ENCODE measurements at places on chromosomes 1 and 21.

GRCh38 chr21:27840262-27840661, 873.4 kb upstream of the ADAMTS5 start:
- no peak for DNase-seq

DNA sequence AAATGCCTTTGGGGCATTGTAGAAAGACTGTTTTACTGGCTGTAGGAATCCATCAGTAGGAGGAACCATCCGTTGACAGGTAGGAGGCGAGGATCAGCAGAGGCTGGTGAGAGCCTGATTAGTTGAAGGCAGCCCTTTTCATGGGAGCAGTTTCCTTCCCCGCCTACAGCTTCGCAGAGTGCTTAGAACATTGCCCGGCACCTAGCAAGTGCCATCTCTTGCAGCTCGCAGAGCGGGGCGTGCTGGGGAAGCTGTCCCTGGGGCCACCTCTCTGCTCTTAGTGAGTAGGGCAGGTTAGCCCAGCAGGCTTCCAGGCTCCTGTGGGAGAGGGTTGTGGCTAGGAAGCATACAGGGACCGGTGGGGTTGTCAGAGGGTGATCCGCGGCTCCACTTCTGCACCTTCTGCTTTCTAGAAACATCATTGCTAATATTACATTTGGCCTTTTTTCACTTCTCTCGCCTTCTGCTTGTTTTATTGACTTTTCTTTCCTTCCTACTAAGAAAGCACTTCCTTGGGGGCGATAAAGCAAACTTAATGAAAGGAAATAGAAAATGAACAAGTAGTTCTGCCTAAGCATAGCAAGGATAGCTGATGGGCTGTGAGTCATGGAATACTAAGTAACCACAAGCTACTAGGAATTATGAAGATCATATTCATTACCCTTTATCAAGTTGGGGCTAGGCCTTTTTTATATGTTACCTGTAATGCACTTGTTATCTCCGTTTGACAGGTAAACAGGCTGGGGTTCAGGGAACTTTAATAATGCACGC, 176.7 kb downstream of the GALNT2 start:
- DNase-seq: no peak

GRCh38 chr1:216535059-216535458, 111.8 kb upstream of the USH2A start:
- no peak for DNase-seq

- DNase-seq: no peak
These were observed 106.4 kb downstream of the ZC3H11B start for GRCh38 chr1:219506473-219506899.

GRCh38 chr1:205950826-205951549, 7.7 kb upstream of the SLC26A9 start:
- DNase-seq: no peak

GRCh38 chr1:231428377-231428776, 6.3 kb upstream of the EGLN1 start:
- DNase-seq: no peak

DNA sequence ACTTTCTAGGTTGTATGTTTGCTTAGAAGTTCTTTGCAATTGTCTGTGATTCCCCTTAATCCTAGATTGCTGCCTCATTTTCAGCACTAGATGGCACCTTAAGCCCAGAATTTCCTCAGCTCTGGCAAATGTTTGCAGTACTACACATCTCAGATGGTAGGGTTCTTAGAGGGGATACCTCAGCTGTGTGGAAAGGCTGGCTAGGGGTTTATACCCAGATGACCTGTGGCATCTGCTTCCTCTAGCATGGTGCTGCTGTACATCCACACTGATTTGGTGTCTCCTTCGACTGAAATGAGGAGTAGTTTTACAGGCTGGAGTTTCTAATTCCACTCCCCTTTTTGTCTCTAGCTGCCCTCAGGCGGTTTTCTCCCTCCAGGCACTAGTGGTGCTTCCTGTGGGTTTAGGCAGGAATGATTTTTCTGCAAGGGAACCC, 23.5 kb downstream of the ASB17 start:
- DNase-seq: no peak

DNA sequence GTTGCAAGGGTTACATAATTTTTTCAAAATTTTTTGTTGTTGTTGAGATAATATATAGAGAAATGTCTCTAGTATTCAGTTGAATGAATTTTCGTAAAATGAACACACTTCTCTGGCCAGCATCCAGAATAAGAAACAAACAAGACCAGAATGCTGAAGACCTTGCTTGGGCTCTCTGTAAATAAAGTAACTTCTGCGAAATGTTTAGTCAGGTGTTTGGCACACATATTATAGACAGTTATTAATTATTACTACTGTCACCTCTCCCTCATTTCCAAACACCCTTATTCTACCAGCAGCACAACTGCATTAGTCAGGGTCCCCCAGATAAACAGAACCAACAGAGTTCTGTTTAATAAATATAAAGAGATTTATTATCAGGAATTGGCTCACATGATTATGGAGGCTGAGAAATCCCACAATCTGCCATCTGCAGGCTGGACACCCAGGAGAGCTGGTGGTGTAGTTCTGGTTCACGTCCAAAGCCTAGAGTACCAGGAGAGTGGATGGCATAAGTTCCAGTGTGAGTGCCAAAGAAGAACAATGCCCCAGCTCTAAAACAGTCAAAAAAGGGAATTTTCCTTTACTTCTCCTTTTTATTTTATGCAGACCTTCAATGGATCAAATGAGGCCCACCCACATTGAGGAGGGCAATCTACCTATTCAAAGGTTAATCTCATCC, 44.1 kb upstream of the KCND3 start:
- no peak for DNase-seq

GRCh38 chr1:114153261-114154145, at the start of gene SYT6:
Gene SYT6, minus strand, starts transcription at chr1:114153869. Its CDS starts 97 bp downstream, at chr1:114153772.
- no peak for DNase-seq

GRCh38 chr1:198481661-198482060, 58.8 kb downstream of the ATP6V1G3 start:
- no peak for DNase-seq

GRCh38 chr1:114495486-114495885, 15.5 kb downstream of the TRIM33 start:
- DNase-seq: no peak

DNA sequence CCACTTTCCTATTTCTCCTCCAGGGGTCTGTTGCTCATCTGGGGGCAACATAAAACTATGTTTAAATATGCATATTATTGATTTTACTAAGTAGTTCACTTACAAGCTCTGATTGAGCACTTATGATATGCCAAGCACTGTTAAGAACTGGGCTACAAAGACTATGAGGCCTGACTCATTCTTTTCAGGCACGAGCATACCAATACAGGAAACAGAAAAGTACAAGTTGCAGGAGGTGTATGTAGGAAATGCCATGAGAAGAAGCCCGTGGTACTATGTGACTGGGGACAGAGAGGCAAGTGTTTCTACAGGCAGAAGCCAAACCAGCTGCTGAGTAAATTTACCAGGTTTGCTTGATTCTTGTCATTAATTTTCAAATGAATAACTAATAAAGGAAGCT, 120.4 kb upstream of the PTGFR start:
- DNase-seq: no peak

- DNase-seq: no peak
These were observed 16.9 kb downstream of the SLC45A3 start for GRCh38 chr1:205663286-205663936.

- DNase-seq: no peak
These were observed 80.7 kb downstream of the MRPL37 start for GRCh38 chr1:54280651-54281050.

DNA sequence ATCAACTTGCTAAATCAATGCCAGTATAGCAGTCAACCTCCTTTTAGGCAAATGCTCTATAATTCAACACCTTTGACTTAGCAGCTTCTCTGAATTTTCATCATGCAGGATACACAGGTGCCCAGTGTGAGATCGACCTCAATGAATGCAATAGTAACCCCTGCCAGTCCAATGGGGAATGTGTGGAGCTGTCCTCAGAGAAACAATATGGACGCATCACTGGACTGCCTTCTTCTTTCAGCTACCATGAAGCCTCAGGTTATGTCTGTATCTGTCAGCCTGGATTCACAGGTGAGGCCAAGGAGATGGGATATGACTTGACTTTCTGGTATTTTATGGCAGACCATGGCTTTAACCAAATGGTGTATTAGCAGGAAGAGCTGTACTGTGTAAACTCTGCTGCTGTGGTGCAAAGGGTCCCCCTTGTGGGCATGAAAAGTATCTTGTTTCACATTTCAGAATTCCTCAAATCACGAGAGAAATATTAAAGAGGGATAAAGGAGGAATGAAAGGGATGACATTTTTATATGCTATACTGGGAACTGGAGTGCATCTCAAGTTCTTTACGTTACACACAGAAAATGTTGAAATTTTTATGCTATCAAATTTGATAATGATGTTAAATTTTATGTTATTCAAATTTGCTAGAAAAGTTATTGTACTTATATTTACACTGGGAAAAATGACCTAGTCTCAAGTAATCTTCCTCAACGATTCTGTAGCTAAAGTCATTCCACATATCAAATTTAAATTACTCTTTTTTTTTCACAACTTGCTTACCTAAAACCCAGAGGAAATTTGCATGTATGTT, 88.9 kb downstream of the CRB1 start:
- no peak for DNase-seq

- DNase-seq: no peak
These were observed 25.5 kb downstream of the UTS2 start for GRCh38 chr1:7827126-7827955.
